Brain pericyte (primary cell): ENCODE measurements at places on chromosomes 6 and 20.
A peak's percentile ranks its signal among the peaks of the same experiment; 100 is the strongest.

DNA sequence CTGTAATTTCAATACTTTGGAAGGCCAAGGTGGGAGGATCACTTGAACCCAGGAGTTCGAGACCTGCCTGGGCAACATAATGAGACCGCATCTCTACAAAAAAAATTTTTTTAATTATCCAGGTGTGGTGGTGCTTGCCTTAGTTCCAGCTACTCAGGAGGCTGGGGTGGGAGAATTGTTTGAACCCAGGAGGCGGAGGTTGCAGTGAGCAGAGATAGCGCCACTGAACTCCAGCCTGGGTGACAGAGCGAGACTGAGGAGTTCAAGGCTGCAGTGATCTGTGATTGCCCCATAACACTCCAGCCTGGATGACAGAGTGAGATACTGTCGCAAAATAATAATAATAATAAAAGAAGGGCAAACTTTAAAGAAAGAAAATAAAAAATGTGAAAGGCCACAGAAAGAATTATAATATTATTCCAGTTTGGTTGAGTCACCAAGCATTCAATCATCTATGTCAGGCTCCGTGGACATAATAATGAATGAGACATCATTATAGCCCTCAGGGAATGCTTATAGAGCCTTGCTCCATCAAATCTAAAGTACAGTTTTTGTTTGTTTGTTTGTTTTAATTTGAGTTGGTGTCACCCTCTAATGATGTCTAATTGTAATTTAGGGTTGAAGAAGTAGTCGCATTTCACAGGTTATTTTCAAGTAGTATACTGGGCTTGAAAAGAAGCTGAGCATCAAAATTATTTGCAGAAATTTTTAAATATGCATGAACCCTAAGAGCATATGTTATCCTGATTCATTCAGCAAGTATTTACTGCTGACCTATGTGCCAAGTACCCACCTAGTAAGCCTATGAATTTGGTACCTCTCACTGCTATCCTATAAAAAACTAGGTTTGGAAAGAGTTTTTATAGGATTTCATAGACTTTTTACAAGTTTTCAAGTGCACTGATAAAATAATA, 15.1 kb downstream of the GLYATL3 start:
- DNase-seq = no peak

- DNase-seq = no peak
Observed at GRCh38 chr6:121134922-121135321, 199.4 kb downstream of the TBC1D32 start.

DNA sequence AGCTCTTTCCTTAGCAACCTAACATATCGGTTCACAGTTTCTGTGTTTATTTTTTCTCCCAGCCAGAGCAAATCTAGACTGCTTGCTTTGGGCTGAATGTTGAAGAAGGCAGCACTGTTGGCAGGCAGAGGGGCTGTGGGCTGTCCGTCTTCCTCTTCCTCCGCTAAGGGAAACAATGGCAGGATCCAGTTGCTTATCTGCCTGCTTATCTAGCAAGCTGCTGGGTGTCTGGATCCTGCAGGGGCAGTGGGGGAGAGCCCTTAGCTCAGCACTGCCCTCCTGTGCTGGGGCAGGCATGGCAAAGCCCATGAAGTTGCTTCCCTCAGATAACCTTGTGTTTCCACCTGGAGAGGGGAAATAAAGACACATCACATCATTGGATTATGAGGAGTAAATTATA, 92.7 kb upstream of the CD93 start:
- DNase-seq = no peak

DNA sequence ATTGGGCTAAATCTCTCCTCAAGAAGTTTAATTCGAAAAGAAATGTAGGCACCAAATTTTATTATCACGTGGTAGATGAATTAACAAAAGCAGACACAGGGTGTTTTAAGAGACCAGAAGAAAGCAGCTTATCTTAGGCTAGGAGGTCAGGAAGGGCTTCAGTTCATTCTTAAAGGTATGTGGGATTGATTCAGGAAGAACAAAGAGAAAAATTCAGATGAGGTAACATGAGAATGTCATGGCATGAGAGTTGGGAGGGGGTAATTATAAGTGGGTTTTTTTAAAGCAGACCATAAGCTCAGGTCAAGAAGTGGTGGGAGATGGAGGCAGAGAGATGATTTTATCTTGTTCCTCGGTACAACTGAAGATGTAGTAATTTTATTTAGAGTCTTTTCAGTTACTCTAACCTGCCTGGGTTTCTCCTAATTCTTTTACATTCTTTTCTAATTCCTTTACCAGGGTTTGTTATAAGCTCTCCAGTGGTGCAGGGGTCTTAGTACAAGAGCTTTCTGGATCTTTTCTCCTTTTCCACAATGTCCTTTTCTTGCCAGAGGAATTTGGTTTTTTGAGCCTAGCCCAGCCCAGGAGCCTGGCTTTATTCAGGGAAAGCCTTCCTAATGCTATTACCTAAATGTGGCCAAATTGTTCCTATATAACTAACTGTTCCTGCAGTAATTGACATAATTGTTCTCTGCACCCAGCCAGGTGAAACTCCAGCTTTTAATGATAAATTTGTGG, 474.1 kb upstream of the BTBD3 start:
- no peak for DNase-seq

DNA sequence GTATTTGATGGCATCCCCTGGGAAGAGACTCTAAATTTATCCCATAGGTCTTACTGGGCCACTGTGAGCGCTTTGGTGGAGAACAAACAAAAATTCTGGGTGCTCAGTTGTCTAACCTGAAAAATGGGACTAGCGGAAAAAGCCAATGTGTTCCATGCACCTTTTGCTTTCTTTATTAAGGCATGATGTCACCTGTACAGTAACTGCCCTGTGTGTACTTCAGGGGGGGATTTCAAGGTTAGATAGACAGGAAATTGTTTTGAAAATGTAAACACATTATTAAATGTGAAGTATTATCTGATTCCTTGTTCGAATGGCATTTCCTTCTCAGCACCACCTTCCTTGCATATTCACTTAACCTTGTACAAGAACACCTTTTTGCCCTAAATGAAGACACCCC, 1.2 kb upstream of the EDN1 start:
- no peak for DNase-seq

GRCh38 chr20:38046572-38046971, 13.0 kb downstream of the RPRD1B start:
- no peak for DNase-seq

- DNase-seq = no peak
Observed at GRCh38 chr6:22071270-22072041, 225.4 kb downstream of the PRL start.

DNA sequence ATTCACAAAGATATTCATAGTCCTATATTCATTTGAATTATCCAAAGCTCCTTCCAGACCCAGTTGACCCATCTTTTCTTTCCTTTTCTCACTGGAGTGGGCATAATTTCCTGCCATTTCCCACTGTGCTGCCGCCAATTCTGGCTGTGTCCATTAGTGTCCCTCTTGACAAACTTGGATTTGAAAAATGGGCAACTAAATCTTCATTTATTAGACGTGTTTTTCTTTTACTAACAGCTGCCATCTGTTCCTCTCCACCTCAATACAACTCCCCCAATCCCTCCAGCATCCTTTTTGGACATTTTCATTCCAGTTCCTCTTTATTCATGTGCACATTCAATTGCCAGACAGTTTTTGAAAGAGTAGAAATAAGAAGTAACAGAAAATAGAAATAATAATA, 90.5 kb downstream of the PCSK2 start:
- no peak for DNase-seq

DNA sequence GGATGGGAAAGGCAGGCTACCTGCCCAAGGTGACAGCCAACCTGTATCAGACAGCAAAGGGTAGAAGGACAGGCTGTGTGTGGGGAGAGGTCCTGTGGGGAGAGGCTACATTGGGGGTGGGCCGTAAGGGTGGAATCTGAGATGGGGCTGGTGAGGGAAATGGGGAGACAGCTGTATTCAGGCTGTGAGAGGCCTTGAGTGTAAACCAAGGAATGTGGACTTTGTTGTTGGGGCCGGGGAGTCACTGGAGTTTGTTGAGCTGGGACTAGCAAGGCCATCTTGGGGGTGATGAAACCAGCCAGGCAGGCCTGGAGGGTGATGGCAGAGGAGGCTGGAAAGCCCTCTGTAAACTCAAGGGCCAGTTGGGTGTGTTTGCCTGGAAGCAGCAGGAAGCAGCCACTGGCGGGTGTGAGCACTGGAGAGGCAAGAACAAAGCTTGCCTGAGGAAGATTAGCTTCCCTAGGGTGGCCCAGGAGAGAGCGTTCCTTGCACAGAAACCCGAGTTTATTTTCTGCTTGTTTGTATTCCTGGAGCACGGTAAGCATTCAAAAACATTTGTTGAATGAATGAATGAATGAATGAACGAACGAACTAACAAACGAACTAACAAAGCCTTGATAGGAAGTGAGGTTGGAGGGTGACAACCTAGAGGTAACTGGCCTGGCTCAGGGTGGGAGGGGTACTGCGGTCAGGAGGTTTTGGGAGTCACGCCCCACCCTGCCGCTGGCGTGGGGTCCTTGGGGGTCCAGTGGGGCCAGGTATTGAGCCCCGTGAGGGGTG, 18.9 kb downstream of the TTBK1 start:
- no peak for DNase-seq

DNA sequence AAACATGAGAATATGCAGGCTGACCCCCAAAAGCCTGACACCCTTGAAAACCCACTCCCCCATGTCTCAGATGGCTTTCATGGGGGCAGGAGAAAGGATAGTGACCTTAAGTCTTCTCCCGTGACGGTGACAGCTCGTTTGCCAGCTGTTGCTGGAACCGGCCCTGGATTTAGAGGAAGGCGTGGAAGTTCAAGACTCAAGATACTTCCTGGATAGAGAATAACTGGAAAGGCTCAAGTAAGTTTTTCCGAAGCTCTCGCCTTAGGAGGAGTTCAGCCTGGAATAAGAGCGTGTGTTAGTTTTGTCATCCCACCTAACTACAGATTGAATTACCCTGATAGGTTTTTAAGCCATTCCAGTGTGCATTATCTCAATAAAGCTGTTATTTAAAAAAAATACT, 11.6 kb upstream of the MTG2 start:
- DNase-seq = no peak

DNA sequence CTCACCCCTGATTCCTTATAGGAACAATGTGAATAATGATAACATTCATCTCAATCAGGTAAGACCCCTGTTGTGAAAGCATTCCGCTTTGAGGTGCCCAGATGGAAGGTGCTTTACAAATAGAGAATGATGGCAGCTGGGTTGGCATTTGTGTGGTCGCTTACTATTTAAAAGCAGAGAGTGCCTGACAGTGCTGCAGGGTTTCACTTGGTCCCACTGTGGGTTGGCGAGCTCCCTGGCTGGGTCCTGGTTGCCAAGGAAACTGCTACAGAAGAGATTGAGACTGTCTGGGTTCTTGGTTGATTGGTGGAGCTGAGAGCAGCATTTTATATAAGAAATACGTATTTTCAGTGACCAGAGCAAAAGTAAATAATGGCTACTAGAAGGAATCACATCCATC, 207.2 kb upstream of the KCNQ5 start:
- DNase-seq = no peak

DNA sequence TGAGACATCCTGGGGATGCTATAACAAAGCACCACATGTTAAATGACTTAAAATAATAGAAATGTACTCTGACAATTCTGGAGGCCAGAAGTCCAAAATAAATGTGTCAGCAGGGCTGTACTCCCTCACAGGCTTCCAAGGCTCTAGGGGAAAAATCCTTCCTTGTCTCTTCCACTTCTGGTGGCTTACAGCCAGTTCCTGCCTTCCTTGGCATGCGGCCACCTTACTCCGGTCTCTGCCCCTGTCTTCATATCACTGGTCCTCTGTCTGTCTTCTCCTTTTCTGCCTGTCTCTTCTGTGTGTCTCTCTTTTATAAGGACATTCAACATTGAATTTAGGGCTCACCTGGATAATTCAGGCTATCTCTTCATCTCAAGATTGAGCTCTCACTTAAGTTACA, 155.3 kb upstream of the SYNCRIP start:
- DNase-seq = no peak

- DNase-seq = no peak
Observed at GRCh38 chr6:158334534-158334933, 22.3 kb downstream of the TULP4 start.

DNA sequence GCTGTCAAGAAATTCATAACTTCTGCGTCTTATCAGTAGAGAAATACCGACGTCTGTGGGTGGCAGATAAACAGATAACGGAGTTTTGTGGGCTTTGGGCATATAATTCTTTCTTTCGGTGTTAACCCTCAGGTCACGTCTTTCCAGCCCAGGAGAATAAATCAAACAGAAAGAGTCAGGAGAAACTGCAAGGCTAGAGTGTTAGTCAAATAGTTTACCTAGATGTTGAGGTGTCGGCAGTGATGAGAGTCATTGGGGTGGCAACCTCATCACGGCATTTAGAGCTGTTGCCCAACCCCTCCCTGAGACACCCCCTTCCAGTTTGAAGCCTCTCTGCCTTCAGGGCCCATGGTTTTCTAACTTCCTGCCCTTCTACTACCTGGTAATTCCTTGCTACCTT, 49.5 kb downstream of the ADTRP start:
- DNase-seq = no peak

GRCh38 chr6:36897609-36898008, 11.9 kb downstream of the C6orf89 start:
- no peak for DNase-seq

GRCh38 chr6:157494132-157494710, 113.2 kb downstream of the ZDHHC14 start:
- no peak for DNase-seq

- DNase-seq = no peak
Observed at GRCh38 chr20:39751557-39752137, 789.5 kb downstream of the DHX35 start.

DNA sequence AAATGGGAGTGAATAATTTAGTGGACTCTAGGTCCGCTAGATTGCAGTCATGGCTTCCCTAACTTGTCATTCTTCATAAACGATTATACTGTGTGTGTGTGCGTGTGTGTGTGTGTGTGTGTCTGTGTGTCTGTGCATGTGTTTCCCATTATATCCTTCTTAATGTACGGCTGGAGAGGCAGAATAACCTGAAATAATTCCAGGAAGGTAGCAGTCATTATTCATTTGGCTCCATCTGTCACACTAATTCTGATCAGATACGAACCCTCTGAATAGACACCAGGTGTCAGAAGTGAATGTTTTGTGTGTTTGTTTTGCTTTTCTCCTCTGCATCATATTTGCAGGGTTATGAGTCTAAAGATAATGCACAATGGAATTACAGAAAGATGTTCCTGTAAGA, 372.9 kb downstream of the DOK5 start:
- DNase-seq = no peak

GRCh38 chr20:29878281-29878741, 1379.2 kb upstream of the DEFB115 start:
- no peak for DNase-seq

GRCh38 chr6:6730831-6731230, 142.3 kb downstream of the LY86 start:
- DNase-seq = peak; percentile 43

- no peak for DNase-seq
Observed at GRCh38 chr20:14951707-14952418, 614.5 kb upstream of the FLRT3 start.

- no peak for DNase-seq
Observed at GRCh38 chr20:46708172-46708860, 1.1 kb upstream of the SLC2A10 start.

- no peak for DNase-seq
Observed at GRCh38 chr6:35209081-35209480, 4.7 kb upstream of the SCUBE3 start.

DNA sequence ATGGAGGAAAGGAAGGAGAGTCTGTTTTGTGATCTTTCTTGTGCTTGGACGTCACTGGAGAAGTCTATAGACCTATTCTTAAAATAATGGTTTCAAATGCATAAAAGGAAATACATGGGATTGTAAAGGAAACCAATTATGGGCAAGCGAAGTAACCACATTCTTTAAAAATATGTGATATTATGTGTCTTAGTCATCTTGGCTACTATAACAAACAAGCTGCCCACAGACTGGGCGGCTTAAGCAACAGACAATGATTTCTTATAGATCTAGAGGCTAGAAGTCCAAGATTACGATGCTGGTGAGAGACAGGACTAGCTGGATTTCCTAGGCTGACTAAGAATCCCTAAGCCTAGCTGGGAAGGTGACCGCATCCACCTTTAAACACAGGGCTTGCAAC, 49.4 kb upstream of the CD83 start:
- no peak for DNase-seq
